ENCODE measurements at places on chromosomes 2 and 18.

DNA sequence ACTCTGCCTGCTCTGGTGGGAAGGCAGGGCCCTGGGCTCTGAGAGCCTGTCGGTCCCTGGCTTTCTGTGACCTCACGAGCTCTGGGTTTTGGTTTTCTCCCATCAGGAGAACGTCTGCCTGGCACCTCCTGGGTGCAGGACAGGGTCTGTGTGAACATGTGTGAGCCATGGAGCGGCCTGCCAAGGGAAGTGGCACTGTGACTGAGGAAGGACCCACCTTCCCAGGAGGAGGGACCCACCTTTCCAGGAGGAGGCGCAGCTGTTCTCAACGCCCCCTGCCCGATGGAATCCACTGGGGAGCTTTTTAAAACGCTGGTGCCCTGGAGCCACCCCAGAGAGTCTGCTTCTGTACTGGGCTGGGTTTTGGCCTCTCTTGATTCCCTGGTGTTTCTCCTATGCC is 168.7 kb downstream of the GLI2 start:
- DNase-seq: no peak
- H3K27me3 ChIP-seq: no peaks in the 10 kb centered on the region
- H3K4me3 ChIP-seq: no peak overlapping the region
- no peaks in the 10 kb centered on the region for H3K4me1 ChIP-seq
- no peaks in the 10 kb centered on the region for H3K36me3 ChIP-seq
- H3K27ac ChIP-seq: no peak overlapping the region

DNA sequence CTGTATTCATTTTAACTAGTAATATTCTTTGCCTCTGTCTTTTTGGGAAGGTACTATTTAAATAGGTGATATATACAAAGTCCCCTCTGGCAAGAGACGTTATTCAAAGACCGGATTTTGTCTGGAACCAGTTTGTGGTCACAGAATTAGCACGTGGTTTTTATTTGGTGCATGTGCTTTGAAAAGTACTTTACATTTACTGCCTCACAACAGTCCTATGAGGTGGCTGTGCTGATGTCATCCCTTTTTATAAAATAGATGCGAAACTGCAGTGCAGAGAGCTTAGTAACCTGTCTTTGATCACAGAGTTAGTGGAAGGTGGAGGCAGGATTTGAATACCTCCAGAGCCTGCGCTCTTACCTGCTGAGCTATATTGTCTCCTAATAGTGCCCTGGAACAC is 4.0 kb downstream of the LPIN1 start:
- DNase-seq: no peak
- no peaks in the 10 kb centered on the region for H3K36me3 ChIP-seq
- no peak overlapping the region for H3K27ac ChIP-seq
- H3K4me3 ChIP-seq: no peak overlapping the region
- peaks cover 22% of the 10 kb centered on the region for H3K4me1 ChIP-seq

DNA sequence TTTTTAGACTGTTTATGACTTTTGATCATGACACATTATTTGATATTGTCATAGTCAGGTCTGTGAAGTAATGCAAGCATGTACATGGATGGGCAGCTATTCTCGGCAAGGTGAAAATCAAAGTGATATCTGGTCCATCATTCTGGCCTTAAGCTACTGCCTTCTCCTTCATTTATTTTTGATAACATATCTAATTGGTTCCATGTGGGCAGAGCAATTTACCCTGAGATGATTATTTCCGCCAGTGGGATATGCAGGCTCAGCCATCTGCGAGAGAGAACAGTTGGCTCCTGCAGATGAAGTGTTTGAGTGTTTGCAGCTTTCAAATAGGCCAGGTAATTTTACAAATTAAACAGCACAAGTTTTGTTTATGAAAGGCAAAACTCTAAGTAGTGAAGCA is 116.4 kb downstream of the LYPD6 start:
- H3K4me3 ChIP-seq: no peak overlapping the region
- H3K4me1 ChIP-seq: no peaks in the 10 kb centered on the region
- DNase-seq: no peak
- no peaks in the 10 kb centered on the region for H3K36me3 ChIP-seq
- H3K27me3 ChIP-seq: no peaks in the 10 kb centered on the region

GRCh38 chr2:13000664-13001363 is 284.1 kb downstream of the TRIB2 start:
- DNase-seq: no peak
- no peak overlapping the region for H3K27ac ChIP-seq
- H3K36me3 ChIP-seq: no peaks in the 10 kb centered on the region

DNA sequence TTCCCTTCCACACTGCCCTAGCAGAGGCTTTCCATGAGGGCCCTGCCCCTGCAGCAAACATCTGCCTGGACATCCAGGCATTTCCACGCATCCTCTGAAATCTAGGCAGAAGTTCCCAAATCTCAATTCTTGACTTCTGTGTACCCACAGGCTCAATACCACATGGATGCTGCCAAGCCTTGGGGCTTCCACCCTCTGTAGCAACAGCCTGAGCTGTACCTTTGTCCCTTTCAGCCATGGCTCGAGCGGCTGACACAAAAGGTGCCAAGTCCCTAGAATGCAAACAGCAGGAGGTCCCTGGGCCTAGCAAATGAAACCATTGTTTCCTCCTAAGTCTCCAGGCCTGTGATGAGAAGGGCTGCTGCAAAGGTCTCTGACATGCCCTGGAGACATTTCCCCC is 744.5 kb upstream of the LINC00305 start:
- DNase-seq: no peak
- H3K4me3 ChIP-seq: no peak overlapping the region
- H3K27me3 ChIP-seq: no peaks in the 10 kb centered on the region
- H3K27ac ChIP-seq: no peak overlapping the region
- no peaks in the 10 kb centered on the region for H3K4me1 ChIP-seq

DNA sequence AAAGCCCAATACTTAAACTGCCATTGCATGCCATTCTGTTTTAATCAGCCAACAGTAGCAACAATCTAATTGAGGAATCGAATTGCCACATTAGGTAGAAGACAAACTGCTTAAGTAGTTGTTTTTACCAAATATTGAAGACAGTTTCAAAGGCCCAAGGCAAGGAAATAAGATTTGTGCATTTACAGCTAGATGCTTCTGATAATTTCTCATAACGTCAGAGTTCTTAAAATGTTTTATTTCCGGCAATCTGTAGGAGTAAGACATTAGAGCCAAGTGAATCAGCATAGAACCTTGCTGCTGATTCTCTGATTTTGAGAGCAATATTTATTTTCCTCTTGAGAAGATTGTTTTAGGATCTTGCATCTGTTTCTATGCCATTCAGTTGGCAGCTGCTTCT is 174.3 kb downstream of the RBM43 start:
- H3K4me1 ChIP-seq: no peaks in the 10 kb centered on the region
- no peak overlapping the region for H3K4me3 ChIP-seq
- H3K27me3 ChIP-seq: no peaks in the 10 kb centered on the region
- no peak for DNase-seq
- H3K36me3 ChIP-seq: no peaks in the 10 kb centered on the region
- H3K27ac ChIP-seq: no peak overlapping the region

Measured in pancreas (tissue), 10 donors.